Heart left ventricle (tissue), 16 donors: ENCODE measurements at places on chromosomes 13 and 19. TPM values are rescaled to one million over a fixed set of nuclear protein-coding genes. Genes with fewer than 3 reads are reported as not detected.

GRCh38 chr13:97858161-97858560 is 95.3 kb upstream of the IPO5 start:
- H3K27me3 ChIP-seq, result no peaks in the 10 kb centered on the region
- no peaks in the 10 kb centered on the region for H3K36me3 ChIP-seq
- no peak overlapping the region for H3K4me3 ChIP-seq
- no peak for DNase-seq
- H3K4me1 ChIP-seq, result peaks cover 6% of the 10 kb centered on the region

DNA sequence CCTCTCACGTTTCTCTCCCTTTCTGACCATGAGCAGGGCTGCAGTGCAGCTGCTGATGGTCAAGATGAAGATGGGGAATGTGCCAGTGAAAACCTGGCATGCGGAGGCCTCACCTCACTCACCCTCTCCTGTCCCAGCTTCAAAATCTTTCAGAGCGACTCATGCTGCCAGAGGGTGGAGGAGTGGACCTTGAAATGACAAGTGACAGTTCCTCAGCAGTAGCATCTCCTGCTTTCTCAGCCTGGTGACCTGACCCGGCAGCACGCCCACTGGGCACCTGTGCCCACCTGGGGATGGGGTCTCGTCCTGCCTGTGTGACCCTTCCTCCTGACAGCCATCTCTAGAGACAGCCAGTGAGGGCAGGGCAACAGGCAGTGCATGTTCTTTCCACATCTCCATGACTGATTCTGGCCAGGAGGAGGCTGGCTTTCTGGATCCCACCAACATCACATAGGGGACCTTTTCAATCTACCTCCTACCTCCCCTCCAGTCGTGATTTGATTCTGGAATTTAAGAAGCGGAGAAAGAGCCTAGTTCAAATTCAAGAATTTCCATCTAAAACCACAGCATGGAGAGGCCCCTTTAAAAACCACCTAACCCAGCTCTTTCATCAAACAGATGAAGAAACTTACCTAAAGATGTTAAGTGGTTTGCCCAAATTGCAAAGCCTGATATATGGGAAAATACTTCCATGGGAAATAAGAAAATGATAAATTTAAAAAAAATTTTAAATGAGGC is 45.8 kb downstream of the RFX2 start:
- H3K27me3 ChIP-seq, result no peaks in the 10 kb centered on the region
- peak overlapping the region; percentile 93 for H3K27ac ChIP-seq
- H3K4me3 ChIP-seq, result no peak overlapping the region
- H3K4me1 ChIP-seq, result peaks cover 37% of the 10 kb centered on the region

DNA sequence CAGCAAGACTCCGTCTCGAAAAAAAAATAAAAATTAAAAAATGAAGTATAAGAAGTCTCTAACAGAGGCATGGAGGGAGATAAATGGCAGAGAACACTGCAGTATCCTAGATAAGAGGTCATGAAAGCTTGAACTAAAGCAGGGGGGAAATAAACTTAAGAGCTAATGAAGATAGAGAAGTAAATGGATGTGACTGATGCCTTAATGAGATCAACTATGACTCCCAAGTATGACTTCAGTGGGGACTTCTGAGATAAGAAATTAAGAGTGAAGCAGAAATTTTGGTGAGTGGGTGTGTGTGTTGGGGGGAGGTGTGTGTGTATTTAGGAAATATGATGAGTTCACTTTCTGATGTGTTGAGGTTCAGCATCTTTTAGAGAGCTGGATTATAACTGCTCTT is 55.1 kb downstream of the DIAPH3 start:
- no peaks in the 10 kb centered on the region for H3K27me3 ChIP-seq
- no peaks in the 10 kb centered on the region for H3K36me3 ChIP-seq
- H3K4me3 ChIP-seq, result no peak overlapping the region
- no peaks in the 10 kb centered on the region for H3K4me1 ChIP-seq
- H3K27ac ChIP-seq, result no peak overlapping the region

DNA sequence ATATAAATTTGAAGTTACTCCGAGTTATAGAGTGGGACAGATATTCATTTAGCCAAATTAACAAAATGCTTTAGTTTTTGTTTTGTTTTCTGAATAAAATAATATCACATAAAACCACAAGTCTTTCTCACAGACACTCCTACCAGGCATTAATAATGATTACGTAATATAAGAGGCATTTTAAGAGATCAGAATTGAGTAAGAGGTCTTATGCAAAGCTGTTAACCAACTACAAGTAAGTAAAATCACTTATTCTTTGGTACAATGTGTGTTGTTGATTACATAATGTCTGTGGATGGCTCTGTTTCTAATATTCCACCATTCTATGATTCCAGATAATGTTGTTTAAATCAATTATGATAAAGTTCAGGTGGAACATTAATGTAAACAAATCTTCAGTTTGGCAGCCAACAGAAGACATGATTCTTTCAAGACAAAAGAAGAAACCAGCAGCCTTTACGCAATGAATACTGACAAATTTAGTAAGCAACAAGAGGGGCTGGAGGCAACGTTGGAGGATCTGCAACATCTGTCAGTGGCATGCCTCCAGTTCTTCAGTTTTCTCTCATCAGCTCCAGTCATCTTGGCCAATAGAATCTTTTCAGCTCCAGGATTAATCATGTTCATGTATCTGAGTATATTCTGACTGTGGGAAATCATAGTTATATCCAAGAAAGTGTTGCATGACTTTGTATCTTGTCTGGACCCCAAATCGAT is 403.8 kb downstream of the SLITRK5 start:
- H3K4me3 ChIP-seq, result no peak overlapping the region
- H3K27ac ChIP-seq, result no peak overlapping the region
- no peaks in the 10 kb centered on the region for H3K36me3 ChIP-seq
- DNase-seq, result no peak
- no peaks in the 10 kb centered on the region for H3K4me1 ChIP-seq
- no peaks in the 10 kb centered on the region for H3K27me3 ChIP-seq

DNA sequence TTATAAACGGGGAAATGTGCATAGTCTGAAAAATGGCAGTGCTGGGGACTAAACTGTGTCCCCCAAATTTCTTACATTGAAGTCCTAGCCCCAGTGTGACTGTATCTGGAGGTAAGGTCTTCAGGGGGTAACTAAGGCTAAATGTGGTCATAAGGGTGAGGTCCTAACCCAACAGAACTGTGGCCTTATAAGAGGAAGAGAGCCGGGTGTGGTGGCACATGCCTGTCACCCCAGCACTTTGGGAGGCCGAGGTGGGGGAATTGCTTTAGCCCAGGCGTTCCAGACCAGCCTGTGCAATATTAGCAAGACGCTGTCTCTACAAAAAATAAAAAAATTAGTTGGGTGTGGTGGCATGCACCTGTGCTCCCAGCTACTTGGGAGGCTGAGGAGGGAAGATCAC is 17.8 kb downstream of the PROZ start:
- DNase-seq, result no peak
- H3K36me3 ChIP-seq, result no peaks in the 10 kb centered on the region
- H3K4me1 ChIP-seq, result peaks cover 7% of the 10 kb centered on the region
- H3K27ac ChIP-seq, result peak overlapping the region; percentile 67
- no peak overlapping the region for H3K4me3 ChIP-seq

DNA sequence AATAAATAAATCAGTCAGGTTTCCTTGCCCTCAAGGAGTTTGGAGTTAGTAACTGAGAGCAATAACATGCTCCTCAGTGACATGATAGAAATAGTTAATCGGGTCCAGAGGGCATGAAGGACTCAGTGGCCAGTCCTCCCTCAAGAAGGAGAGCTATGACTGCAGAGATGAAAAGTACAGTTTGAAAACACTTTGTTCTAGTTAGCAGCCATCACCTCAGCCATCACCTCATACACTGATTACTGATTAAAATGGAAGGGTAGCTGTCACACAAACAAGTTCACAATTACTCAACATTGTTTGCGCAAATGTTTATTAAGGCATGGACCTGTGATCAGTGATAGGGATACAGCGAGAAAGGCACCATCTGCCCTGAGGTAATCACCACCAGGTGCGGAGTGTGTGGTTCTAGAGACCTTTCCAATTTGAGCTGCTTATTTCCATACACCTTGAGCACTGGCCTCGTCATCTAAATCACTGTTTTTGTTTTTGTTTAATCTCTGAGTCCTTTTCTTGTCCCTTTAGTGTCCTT is 85.3 kb upstream of the RAP2A start:
- H3K4me1 ChIP-seq, result peaks cover 21% of the 10 kb centered on the region
- no peaks in the 10 kb centered on the region for H3K27me3 ChIP-seq
- H3K4me3 ChIP-seq, result no peak overlapping the region
- H3K36me3 ChIP-seq, result peaks cover 74% of the 10 kb centered on the region

- no peaks in the 10 kb centered on the region for H3K36me3 ChIP-seq
- no peak for DNase-seq
- H3K4me1 ChIP-seq, result no peaks in the 10 kb centered on the region
- H3K27ac ChIP-seq, result no peak overlapping the region
- no peaks in the 10 kb centered on the region for H3K27me3 ChIP-seq
Observed at GRCh38 chr13:62356977-62357376, 941.3 kb upstream of the PCDH20 start.

DNA sequence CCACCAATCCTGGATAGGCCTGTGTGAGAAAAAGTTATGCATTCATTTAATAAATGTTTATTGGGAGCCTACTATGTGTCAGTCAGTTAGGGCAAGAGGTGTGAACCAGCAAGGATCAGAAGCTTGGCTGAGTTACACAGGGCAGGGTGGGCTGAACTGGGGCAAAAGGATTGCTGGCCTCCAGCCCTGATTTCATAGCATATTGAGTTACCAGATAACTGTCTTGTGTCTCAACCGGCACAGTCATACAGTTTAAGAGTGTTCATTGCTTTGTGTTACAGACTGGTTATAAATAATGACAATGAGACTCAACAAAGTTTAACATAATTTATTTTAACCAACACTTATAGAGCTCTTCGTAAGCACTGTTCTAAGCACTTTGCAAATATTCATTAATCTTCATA is 253.8 kb downstream of the DLEU7 start:
- no peaks in the 10 kb centered on the region for H3K36me3 ChIP-seq
- no peak overlapping the region for H3K27ac ChIP-seq
- DNase-seq, result no peak
- no peak overlapping the region for H3K4me3 ChIP-seq

SCN1B gene
- polyA plus RNA-seq, result 64.4 TPM

- H3K27ac ChIP-seq, result no peak overlapping the region
- H3K4me1 ChIP-seq, result peaks cover 6% of the 10 kb centered on the region
- H3K36me3 ChIP-seq, result peaks cover 52% of the 10 kb centered on the region
- H3K27me3 ChIP-seq, result no peaks in the 10 kb centered on the region
- DNase-seq, result no peak
Observed at GRCh38 chr19:2070986-2071673, 20.1 kb upstream of the MKNK2 start.

DNA sequence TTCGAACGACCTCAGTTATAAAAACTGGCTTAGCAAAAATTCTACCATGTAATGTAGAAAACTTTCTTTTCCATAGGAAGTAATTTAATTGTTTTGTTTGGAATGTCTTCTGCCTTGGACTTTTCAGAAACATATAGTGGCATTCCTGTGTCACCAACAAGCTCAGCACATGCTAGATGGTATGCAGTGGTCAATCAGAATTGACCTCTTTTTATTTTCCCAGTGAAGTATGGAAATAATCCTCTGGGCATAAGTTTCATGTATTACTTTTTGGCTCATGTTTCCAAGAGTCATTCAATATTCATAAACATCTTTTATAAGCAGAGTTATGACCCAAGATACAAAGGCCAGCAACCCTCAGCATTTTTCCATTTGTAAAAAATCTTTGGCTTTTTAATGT is 33.6 kb downstream of the NALCN start:
- H3K4me3 ChIP-seq, result no peak overlapping the region
- no peaks in the 10 kb centered on the region for H3K36me3 ChIP-seq
- no peak overlapping the region for H3K27ac ChIP-seq
- no peaks in the 10 kb centered on the region for H3K27me3 ChIP-seq
- no peak for DNase-seq

- H3K4me1 ChIP-seq, result no peaks in the 10 kb centered on the region
- no peak overlapping the region for H3K4me3 ChIP-seq
- H3K27me3 ChIP-seq, result no peaks in the 10 kb centered on the region
- no peaks in the 10 kb centered on the region for H3K36me3 ChIP-seq
- no peak for DNase-seq
Observed at GRCh38 chr19:47541518-47541917, 26.7 kb upstream of the NAPA start.

CYP4F12 gene
- 8.9 TPM for polyA plus RNA-seq

SIGLEC6 gene
- polyA plus RNA-seq, result not detected

MATK gene
- polyA plus RNA-seq, result 0.57 TPM

IGFL2 gene
- not detected for polyA plus RNA-seq

GRCh38 chr13:83882606-83882959 is 309 bp upstream of the SLITRK1 start:
- H3K27me3 ChIP-seq, result peaks cover 22% of the 10 kb centered on the region
- H3K36me3 ChIP-seq, result no peaks in the 10 kb centered on the region
- H3K27ac ChIP-seq, result no peak overlapping the region
- no peak overlapping the region for H3K4me3 ChIP-seq
- H3K4me1 ChIP-seq, result no peaks in the 10 kb centered on the region

DNA sequence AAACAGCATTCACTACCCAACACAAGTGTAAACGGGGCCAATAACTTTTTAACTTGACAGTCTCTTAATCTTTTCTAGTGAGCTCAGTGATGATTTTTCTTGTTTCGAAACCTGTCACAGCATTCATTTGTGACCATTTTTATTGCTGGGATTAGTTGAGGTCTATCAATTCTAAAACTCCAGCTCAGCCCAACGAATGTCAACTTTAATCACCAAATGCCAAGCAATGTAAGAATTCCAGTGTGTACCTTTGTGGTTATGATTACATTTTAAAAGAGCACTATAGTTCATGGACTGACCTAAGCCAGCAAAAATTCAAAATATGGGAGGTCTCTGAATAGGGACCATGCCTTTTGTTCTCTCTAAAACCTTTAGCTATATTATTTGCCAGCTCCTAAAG is 694.3 kb upstream of the SGCG start:
- H3K4me1 ChIP-seq, result no peaks in the 10 kb centered on the region
- DNase-seq, result no peak
- no peaks in the 10 kb centered on the region for H3K36me3 ChIP-seq
- H3K4me3 ChIP-seq, result no peak overlapping the region
- H3K27me3 ChIP-seq, result no peaks in the 10 kb centered on the region
- no peak overlapping the region for H3K27ac ChIP-seq

DNA sequence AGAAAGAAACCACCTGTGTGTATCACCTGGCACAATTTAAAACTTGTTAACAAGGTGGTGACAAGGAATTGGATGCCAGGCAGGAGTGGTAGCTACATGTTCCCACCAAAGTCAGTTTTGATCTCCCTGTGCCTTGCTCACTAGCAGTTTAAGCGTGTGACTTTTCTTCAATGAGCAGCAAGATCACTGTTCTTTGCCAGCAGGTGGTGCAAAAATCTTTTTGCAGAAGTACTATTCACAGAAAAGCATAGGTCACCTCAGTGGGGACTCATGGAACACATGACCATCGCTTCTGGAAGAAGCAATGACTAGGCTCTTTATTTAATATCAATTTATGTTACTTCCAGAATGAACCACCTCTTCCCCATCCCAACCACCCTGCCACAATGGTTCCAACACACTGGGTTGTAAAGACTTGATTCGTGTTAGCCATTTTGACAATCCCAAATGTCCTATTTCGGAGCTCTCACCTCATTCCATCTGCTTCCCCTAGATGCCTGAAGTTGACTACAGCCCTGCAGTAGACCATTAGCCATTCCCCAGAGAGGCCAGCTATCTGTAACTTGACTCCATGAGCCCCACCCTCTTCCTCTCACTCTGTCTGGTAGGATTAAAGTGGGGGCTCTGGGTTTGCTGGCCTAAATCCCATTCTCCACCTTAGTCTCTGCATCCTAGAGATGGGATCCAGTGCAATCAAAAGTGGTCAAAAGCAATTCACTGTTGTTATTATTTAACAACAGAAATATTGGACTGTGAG is 59.1 kb upstream of the TNFRSF19 start:
- H3K27me3 ChIP-seq, result no peaks in the 10 kb centered on the region
- H3K27ac ChIP-seq, result peak overlapping the region; percentile 44
- peaks cover 17% of the 10 kb centered on the region for H3K4me1 ChIP-seq
- no peak overlapping the region for H3K4me3 ChIP-seq
- no peaks in the 10 kb centered on the region for H3K36me3 ChIP-seq
- DNase-seq, result peak; percentile 13

- H3K27ac ChIP-seq, result no peak overlapping the region
- H3K4me3 ChIP-seq, result no peak overlapping the region
- no peak for DNase-seq
- H3K4me1 ChIP-seq, result no peaks in the 10 kb centered on the region
Observed at GRCh38 chr13:60351855-60352615, 45.0 kb upstream of the TDRD3 start.
